ENCODE measurements at places on chromosomes 5 and 9. TPM values are rescaled to one million over a fixed set of nuclear protein-coding genes. Genes with fewer than 3 reads are reported as not detected.

DNA sequence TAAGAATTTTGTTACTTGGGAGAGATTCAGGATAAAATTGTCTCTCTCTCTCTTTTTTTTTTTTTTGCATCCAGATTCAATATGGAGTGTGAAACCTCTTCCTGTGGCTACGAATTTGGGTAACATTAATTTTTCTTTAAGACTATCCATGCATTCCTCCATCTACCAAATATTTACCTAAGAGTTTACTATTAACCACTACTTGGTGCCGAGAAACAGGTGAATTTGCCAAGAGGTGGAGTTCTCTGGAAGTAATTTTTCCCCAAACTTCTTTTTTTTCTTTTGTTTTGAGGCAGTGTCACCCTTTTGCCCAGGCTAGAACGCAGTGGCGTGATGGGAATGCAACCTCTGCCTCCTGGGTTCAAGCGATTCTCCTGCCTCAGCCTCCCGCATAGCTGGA is 206.3 kb upstream of the VLDLR start:
- DNase-seq: no peak
- H3K36me3 ChIP-seq: no peaks in the 10 kb centered on the region
- H3K4me3 ChIP-seq: no peak overlapping the region
- no peaks in the 10 kb centered on the region for H3K27me3 ChIP-seq
- no peak overlapping the region for H3K27ac ChIP-seq

GRCh38 chr5:43563321-43563720 is 6.4 kb upstream of the PAIP1 start:
- peaks cover 3% of the 10 kb centered on the region for H3K4me1 ChIP-seq
- H3K27me3 ChIP-seq: no peaks in the 10 kb centered on the region
- H3K4me3 ChIP-seq: no peak overlapping the region
- no peak overlapping the region for H3K27ac ChIP-seq

DNA sequence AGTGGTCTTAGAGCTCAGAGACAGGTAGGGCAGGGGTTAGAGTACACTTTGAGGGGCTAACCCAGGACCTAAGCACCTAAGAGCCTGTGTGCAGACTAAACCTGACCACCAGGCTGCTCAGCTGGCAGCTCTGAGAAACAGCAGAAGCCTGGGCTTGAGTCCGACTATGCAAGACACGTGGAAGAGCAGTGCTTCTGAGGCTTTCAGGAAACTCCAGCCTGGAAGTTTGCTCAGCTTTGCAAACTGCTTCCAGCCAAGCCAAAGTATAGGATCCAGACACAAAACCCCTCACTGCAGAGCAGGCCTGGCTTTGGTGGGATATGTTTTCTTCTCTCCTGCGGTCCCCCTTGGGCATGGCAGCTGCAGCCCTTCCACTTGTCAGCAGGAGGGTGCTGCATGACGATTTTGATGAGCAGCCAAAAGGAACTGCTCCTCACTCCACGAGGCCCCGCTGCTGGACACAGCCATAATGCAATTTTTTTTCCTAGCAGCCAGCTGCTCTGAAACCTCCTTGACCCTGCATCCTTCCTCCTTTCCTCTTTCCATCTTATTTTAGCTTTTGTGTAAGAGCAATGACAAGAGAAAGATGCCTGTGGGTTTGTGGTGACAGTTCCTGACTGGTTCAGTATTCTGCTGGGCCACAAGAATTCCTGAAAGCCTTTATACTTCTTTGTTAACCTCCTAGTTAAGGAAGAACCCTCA is 123.1 kb downstream of the LIFR start:
- H3K4me1 ChIP-seq: peaks cover 8% of the 10 kb centered on the region
- peak; percentile 97 for DNase-seq
- H3K36me3 ChIP-seq: no peaks in the 10 kb centered on the region

GRCh38 chr9:96619124-96619465 is 548 bp downstream of the CDC14B start:
- peak overlapping the region; percentile 62 for H3K4me3 ChIP-seq
- H3K27ac ChIP-seq: peak overlapping the region; percentile 90
- peak; percentile 25 for DNase-seq

DNA sequence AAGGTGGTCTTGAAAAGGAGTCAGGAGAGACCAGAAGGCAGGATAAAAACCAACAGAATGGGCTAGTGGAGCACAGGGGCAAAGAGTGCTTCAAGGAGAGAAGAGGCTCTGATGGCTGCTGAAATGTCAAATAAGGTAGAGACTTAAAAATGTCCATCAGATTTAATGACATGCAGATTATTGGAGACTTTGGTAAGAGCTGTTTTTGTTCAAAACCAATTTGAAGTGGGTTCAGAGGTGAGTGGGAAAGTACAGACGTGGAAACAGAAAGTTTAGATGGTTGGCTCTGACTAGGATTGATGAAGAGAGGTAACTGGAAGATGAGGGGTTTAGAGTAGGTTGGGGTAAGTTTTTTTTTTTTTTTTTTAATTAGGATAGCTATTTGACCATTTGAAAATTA is 14.1 kb downstream of the SLC25A46 start:
- H3K27me3 ChIP-seq: no peaks in the 10 kb centered on the region
- no peak overlapping the region for H3K27ac ChIP-seq
- DNase-seq: no peak
- no peaks in the 10 kb centered on the region for H3K4me1 ChIP-seq
- no peaks in the 10 kb centered on the region for H3K36me3 ChIP-seq

- H3K27ac ChIP-seq: no peak overlapping the region
- no peaks in the 10 kb centered on the region for H3K36me3 ChIP-seq
- H3K4me3 ChIP-seq: no peak overlapping the region
Observed at GRCh38 chr5:171580502-171581265, 161.2 kb downstream of the FGF18 start.

DNA sequence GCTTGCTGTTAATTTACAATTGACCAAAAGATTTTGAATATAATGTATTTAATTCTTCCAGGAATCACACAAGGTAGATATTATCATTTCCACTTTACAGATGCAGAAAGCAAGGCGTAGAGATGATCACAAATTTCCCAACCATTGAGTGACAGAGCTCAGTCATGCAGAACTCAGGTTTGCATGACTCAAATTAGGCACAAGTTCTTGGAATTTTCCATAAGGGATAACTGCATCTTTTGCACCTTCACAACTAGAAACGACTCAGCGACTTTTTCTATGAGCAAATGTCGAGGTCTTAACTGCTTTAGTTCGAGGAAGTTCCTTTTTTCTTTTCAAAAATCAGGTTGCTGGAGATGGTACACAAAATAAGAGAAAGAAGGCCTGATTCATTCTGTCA is 265.5 kb upstream of the PAPPA start:
- H3K27me3 ChIP-seq: no peaks in the 10 kb centered on the region
- H3K36me3 ChIP-seq: no peaks in the 10 kb centered on the region
- no peak for DNase-seq
- H3K27ac ChIP-seq: no peak overlapping the region

DNA sequence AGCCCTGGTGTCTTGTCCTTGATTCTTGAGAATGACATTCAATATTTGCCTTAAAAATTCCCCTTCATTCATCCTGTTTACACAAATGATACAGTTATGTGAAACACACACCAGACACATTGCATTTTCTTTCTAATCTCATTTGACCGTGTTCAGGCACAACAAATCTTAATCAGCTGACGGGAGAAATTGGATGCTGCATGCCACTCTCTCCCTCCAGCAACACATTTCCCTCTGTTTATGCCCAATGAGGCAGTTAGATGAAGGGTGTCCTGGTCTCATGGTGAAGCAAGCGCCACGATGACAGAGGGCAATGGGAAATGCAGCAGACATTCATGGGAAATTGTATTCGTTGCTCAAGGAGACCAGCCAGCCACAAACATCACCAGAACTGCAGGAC is 3.2 kb upstream of the FGF1 start:
- no peak overlapping the region for H3K4me3 ChIP-seq
- DNase-seq: no peak
- H3K27me3 ChIP-seq: no peaks in the 10 kb centered on the region
- H3K27ac ChIP-seq: no peak overlapping the region

DNA sequence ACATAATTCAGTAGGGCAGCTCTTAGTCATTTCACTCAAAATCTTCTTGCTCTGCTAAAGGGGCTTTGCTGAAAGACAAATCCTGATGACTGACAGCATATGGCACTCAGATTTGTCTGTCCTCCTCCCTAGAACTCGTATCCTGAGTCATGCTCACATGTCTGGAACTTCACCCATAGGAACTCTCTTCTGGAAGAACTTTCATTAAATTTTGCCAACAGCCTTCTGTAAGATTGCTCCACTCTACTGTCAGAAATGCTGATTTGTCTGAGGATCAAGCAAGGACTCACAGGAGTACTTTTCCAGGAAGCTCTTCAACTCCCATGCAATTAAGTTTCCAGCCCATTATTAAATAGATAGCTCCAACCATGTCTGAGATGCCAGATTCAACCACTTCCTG is 59.8 kb upstream of the SNX2 start:
- no peaks in the 10 kb centered on the region for H3K27me3 ChIP-seq
- DNase-seq: no peak
- H3K27ac ChIP-seq: no peak overlapping the region

GRCh38 chr5:126811515-126812198 is 34.7 kb downstream of the LMNB1 start:
- H3K27ac ChIP-seq: peak overlapping the region; percentile 68
- H3K36me3 ChIP-seq: no peaks in the 10 kb centered on the region
- no peak overlapping the region for H3K4me3 ChIP-seq
- no peak for DNase-seq
- no peaks in the 10 kb centered on the region for H3K4me1 ChIP-seq
- H3K27me3 ChIP-seq: no peaks in the 10 kb centered on the region

GRCh38 chr5:109739741-109740728 is 50.3 kb downstream of the MAN2A1 start:
- H3K4me3 ChIP-seq: no peak overlapping the region
- no peaks in the 10 kb centered on the region for H3K27me3 ChIP-seq
- H3K4me1 ChIP-seq: peaks cover 10% of the 10 kb centered on the region
- no peak overlapping the region for H3K27ac ChIP-seq
- DNase-seq: no peak

DNA sequence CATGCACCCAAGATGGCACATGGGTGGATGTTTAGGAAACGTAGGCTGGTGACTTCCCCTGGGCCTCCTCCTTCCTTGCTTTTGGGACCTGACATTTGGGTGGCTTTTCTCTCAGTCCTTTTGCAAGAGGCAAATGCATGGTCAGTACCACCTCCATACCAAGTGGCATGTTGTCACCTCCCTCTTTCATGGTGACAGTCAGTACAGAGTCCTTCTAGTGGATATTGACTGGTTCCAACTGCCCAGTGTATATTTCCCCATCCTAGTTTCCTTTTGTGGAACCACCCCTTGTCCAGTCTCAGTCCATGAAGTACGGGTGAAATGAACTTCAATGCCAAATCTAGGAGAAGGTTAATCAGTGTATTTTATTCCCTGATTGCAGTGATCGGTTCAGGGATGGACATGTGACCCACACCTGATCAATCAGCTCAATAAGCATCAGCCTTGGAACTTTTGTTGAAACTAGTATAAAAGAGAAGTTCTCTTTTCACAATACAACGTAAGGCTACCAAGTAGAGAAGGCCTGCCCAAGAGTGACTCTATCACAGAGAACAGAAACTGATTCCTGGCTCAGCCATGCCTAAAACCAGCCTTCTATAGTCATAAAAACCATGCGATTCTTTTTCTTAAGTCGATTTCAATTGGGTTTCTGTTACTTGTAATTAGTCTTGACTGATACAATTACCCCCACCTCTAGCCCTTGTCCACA is 143.4 kb upstream of the KLF9 start:
- H3K4me3 ChIP-seq: no peak overlapping the region
- H3K4me1 ChIP-seq: peaks cover 8% of the 10 kb centered on the region
- no peak for DNase-seq
- H3K27ac ChIP-seq: no peak overlapping the region
- no peaks in the 10 kb centered on the region for H3K36me3 ChIP-seq
- no peaks in the 10 kb centered on the region for H3K27me3 ChIP-seq

GRCh38 chr9:29796291-29796952 is 2223.1 kb upstream of the C9orf72 start:
- no peaks in the 10 kb centered on the region for H3K27me3 ChIP-seq
- no peak overlapping the region for H3K27ac ChIP-seq
- no peaks in the 10 kb centered on the region for H3K4me1 ChIP-seq
- no peak for DNase-seq
- H3K36me3 ChIP-seq: no peaks in the 10 kb centered on the region

- H3K27me3 ChIP-seq: no peaks in the 10 kb centered on the region
- H3K36me3 ChIP-seq: no peaks in the 10 kb centered on the region
- no peak for DNase-seq
- H3K4me1 ChIP-seq: no peaks in the 10 kb centered on the region
Observed at GRCh38 chr9:18800579-18800978, 232.4 kb downstream of the SAXO1 start.

DNA sequence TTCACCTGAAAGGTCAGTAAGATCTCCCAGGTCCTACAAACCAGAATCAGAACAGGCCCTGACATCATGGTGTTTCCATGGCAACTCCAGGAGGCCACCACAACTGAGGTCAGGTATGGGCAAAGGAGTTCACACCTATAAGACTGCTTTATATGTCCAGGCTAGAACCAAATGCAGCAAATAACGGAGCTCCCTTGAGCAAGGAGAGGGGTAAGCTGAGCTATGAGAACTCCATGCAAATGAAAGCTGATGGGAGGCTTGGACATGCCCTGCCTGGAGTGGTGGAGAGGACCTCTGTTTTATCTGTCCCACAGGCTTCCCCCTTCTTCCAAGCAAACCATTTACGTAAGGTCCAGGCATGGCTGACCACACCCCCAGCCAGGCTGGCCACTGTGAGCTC is 207.7 kb downstream of the SPOCK1 start:
- H3K27ac ChIP-seq: no peak overlapping the region
- no peaks in the 10 kb centered on the region for H3K36me3 ChIP-seq
- no peaks in the 10 kb centered on the region for H3K4me1 ChIP-seq

DNA sequence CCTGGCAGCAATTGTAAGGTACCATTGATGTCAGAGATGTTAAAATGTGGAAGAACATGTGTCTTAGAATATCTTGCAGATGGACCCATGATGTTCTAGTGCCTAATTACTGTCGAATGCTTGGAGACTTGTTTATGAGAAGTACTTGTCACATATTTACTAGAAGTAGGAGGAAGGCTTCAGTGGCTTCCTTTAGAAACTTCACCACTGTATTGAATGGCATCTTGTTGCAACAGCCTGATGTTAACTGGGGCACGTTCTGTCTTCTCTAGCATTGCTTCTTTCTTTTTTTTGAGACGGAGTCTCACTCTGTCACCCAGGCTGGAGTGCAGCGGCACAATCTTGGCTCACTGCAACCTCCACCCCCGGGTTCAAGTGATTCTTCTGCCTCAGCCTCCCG is 16.5 kb downstream of the UGCG start:
- no peak overlapping the region for H3K27ac ChIP-seq
- H3K36me3 ChIP-seq: peaks cover 2% of the 10 kb centered on the region
- no peaks in the 10 kb centered on the region for H3K27me3 ChIP-seq
- no peak for DNase-seq
- no peak overlapping the region for H3K4me3 ChIP-seq

- H3K27me3 ChIP-seq: no peaks in the 10 kb centered on the region
- no peaks in the 10 kb centered on the region for H3K36me3 ChIP-seq
- H3K27ac ChIP-seq: no peak overlapping the region
- no peaks in the 10 kb centered on the region for H3K4me1 ChIP-seq
- DNase-seq: no peak
Observed at GRCh38 chr5:138263581-138263980, 10.8 kb downstream of the GFRA3 start.

Gene HACD4
- 5.3 TPM for total RNA-seq

Gene UBE2QL1
- 0.09 TPM for total RNA-seq

Gene C9orf43
- 0.74 TPM for total RNA-seq

Gene PPIC
- 40.3 TPM for total RNA-seq

Gene RNF224
- total RNA-seq: 0.52 TPM

Gene HINT1
- total RNA-seq: 125 TPM

Gene CCIN
- not detected for total RNA-seq

Gene ENTPD8
- total RNA-seq: 0.28 TPM
